ENCODE measurements at places on chromosomes 12 and 14. TPM values are rescaled to one million over a fixed set of nuclear protein-coding genes. Genes with fewer than 3 reads are reported as not detected.

GRCh38 chr12:65960820-65961189 is 136.5 kb downstream of the HMGA2 start:
- H3K4me3 ChIP-seq: no peak overlapping the region
- H3K36me3 ChIP-seq: no peaks in the 10 kb centered on the region
- DNase-seq: no peak
- H3K4me1 ChIP-seq: no peaks in the 10 kb centered on the region
- no peaks in the 10 kb centered on the region for H3K27me3 ChIP-seq

DNA sequence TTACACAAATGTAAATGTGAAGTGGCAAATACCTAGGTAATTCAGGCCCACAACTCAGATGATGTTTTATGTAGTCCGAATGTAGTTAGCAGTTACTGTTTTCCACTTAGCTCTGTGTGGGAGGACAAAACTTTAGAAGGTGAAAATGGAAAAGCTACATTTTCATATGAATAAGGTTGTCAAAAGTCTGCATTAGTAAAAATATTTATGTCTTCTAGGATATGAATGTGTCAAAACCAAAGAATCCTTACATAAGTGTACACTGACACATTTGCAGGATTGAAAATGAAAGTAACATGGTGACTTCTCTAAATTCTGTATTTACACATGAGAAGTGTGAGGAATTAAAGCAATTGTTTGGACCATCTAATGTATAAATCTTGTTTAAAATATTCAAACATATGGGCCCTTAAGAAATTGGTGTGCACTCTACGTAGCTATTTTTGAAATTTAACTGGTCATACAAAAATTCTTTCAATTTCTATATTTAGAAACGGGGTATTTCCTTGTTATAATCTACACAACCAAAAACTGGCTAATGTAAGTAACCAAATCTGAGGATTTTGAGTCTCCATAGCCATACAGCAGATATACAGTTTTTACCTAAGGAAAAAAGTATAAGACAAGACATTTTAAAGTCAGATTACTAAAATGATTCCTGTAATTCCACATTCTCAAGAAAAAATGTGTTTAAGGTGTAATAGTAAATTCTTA is 5.4 kb downstream of the CDKN1B start:
- H3K27ac ChIP-seq: peak overlapping the region; percentile 100
- no peak for DNase-seq
- peaks cover 40% of the 10 kb centered on the region for H3K4me1 ChIP-seq

Gene PIK3C2G
- total RNA-seq: 0.06 TPM

Gene PLEKHD1
- total RNA-seq: not detected

- H3K36me3 ChIP-seq: no peaks in the 10 kb centered on the region
- no peaks in the 10 kb centered on the region for H3K4me1 ChIP-seq
- DNase-seq: no peak
- H3K4me3 ChIP-seq: no peak overlapping the region
- no peaks in the 10 kb centered on the region for H3K27me3 ChIP-seq
- H3K27ac ChIP-seq: no peak overlapping the region
Observed at GRCh38 chr12:33706927-33707326, 267.3 kb upstream of the SYT10 start.

DNA sequence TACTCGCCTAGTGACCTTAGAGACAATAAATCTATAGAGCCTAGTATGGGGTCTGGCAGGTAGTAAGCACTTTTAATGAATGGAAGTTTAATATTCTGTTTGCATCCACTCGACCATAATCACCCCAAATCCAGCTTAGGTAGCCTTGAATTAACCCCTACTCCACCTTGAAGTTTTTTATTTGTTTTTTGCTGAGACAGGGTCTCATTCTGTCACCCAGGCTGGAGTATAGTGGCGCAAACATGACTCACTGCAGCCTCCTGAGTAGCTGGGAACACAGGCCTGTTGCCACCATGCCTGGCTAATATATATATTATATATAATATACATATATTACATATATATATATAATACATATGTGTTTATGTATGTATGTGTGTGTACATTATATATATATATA is 38.8 kb downstream of the MDM2 start:
- H3K4me1 ChIP-seq: no peaks in the 10 kb centered on the region
- H3K27ac ChIP-seq: no peak overlapping the region
- no peak for DNase-seq
- no peaks in the 10 kb centered on the region for H3K27me3 ChIP-seq

Gene HPD
- total RNA-seq: 1.7 TPM

DNA sequence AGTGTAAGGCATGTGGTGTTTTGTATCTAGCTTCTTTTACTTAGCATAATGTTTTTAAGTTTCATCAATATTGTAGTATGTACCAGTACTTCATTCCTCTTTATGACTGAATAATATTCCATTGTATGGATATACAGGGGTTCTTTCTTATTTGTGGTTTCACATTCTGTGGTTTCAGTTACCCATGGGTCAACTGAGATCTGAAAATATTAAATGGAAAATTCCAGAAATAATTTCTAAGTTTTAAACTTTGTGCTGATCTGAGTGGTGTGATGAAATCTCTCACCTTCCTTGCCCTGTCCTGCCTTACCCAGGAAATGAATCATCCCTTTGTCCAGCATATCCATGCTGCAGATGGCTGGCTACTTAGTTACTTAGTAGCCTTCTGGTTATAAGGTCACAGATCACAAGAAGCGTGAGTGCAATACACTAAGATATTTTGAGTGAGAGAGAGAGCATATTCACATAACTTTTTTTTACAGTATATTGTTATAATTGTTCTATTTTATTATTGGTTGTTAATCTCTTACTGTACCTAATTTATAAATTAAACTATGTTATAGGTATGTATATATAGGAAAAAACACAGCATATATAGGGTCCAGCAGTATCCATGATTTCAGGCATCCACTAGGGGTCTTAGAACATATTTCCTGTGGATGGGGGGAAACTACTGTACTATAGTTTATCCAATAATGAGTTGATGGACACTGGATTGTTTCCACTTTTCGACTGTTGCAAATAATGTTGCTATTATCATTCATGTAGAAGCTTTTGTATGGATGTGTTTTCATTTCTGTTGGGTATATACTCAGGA is 59.6 kb upstream of the LRTM2 start:
- no peak overlapping the region for H3K27ac ChIP-seq
- no peaks in the 10 kb centered on the region for H3K27me3 ChIP-seq
- H3K4me1 ChIP-seq: peaks cover 37% of the 10 kb centered on the region
- DNase-seq: no peak
- no peak overlapping the region for H3K4me3 ChIP-seq

Gene RFX4
- total RNA-seq: not detected

GRCh38 chr12:45872446-45872845 is 117.9 kb downstream of the SCAF11 start:
- H3K36me3 ChIP-seq: peaks cover 52% of the 10 kb centered on the region
- DNase-seq: no peak
- H3K27me3 ChIP-seq: no peaks in the 10 kb centered on the region
- no peak overlapping the region for H3K27ac ChIP-seq

- no peaks in the 10 kb centered on the region for H3K27me3 ChIP-seq
- no peaks in the 10 kb centered on the region for H3K4me1 ChIP-seq
- DNase-seq: no peak
- H3K27ac ChIP-seq: no peak overlapping the region
- H3K36me3 ChIP-seq: no peaks in the 10 kb centered on the region
- no peak overlapping the region for H3K4me3 ChIP-seq
Observed at GRCh38 chr12:82625523-82625922, 61.2 kb upstream of the TMTC2 start.

DNA sequence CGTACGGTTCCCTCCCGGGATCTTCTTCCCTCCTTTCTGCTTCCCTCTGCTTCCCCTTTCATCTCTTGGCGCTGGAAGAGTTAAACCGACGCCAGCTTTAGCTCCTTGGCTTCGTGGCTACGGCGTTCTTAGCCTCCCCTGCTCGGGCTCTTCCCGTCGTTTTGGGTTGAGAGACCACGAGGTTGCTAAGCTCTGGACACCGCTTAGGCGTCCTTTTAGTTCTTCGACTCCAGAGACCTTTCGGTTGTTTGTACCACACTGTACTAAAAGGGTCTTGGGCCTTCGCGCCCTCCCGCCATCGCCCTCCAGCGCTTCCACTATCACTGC is 545 bp downstream of the CPSF2 start:
- no peaks in the 10 kb centered on the region for H3K36me3 ChIP-seq
- peak overlapping the region; percentile 96 for H3K27ac ChIP-seq
- DNase-seq: no peak

DNA sequence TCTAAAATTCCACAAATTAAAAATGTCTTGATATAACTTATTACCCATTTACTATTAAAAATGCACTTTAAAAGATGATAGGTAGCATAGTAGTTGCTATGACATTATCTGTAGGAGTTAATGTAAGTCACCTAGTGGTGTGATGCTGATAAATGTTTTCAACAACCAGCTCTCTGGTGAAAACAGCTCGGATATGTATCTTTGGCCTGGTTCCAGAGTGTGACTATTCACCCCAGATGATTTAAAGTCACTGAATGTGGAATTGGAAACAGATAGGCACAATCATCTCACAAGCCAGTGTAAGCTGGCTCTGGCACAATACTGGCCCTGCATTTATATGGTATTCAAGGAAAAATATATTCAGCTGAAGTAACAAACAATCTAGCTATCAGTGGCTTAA is 9.2 kb upstream of the CCDC196 start:
- H3K4me3 ChIP-seq: no peak overlapping the region
- H3K27me3 ChIP-seq: no peaks in the 10 kb centered on the region
- no peak for DNase-seq
- H3K4me1 ChIP-seq: no peaks in the 10 kb centered on the region
- no peak overlapping the region for H3K27ac ChIP-seq
- no peaks in the 10 kb centered on the region for H3K36me3 ChIP-seq

Gene NTS
- 0.40 TPM for total RNA-seq

DNA sequence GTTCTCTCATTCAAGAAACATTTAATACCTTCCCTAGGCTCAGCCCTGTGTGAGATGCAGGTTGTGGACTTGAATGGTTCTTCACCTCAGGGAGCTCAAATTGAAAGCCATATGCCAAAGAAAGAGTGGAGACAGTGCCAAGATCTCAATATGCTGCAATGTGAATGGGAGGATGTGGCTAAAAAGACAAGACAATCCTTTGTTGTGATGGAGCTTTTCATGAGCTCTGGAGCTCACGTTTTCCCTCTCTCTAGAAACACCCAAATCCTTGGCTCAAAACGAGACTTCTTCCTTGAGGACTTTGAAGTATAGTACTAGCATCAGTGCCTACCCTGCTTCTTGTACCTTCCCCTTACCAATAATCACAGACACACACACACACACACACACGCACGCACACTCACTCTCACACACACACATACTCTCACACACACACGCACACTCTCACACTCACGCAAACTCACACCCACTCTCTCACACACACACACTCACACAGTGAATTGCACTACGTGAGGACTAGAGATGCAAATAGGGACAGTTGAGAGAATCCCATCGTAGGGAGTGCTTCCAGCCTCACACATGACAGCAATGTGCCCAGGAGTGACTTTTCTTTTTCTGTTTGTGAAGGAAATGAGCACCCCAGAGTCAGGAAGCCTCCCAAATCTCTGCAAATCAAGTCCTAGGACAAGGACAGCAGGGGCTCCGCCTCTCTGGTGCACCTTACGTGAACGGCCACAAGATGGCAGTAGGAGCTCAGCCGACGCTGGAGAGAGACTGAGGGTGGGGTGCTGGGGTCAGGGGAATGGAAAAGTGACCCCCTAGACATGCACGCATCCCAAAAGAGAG is 231.4 kb downstream of the PCNX1 start:
- peaks cover 6% of the 10 kb centered on the region for H3K4me1 ChIP-seq
- H3K4me3 ChIP-seq: no peak overlapping the region
- H3K27me3 ChIP-seq: no peaks in the 10 kb centered on the region
- no peak overlapping the region for H3K27ac ChIP-seq

DNA sequence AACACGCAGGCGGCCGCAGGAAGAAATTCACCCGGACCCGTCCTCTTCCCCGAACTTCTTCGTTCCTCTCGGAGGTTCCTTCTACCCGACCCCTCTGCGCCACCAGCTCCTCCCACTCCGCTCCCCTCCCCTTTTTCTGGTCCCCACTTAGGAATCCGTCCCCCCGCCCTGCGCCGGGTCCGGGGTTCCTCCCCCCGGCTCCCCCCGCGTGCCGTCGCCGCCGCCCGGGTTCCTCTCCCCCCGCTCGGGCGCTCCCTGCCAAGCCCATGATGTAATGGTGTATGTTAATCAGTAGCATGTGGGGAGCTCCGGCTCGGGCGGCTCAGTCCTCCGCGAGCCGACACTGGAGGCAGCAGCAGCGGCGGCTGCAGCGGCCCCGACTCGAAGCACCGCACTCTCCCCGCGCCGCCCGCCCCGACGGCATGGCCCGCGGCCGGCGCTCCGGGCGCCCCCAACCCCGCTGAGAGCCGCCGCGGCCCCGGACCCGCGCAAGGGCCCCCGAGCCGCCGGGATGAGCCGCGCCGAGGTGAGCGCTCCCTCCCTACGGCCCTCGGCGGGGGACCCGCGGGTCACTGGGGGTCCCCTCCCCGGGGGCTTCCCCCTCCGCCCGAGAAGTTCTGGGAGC is 1.0 kb upstream of the SAMD4A start:
- peak overlapping the region; percentile 98 for H3K27ac ChIP-seq
- H3K36me3 ChIP-seq: no peaks in the 10 kb centered on the region
- peak overlapping the region; percentile 73 for H3K4me3 ChIP-seq
- H3K27me3 ChIP-seq: peaks cover 5% of the 10 kb centered on the region
- DNase-seq: peak; percentile 99

Gene CACNA1C
- 48.5 TPM for total RNA-seq

DNA sequence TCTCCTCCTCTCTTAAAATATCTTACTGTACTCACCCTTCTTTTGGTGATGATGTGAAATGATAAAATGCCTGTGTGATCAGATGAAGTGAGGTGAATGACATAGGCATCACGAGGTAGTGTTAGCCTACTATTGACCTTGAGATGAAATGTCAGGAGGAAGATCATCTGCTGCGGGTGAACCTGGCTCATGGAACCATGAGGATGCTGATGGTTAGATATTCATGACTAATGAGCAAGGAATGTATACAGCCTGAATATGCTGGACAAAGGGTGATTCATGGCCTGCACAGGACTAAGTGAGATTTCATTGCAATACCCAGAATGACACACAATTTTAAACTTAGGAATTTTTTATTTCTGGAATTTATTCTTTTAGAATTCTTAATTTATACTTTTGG is 89.6 kb downstream of the DAAM1 start:
- no peaks in the 10 kb centered on the region for H3K27me3 ChIP-seq
- peak overlapping the region; percentile 70 for H3K27ac ChIP-seq
- no peaks in the 10 kb centered on the region for H3K36me3 ChIP-seq
- H3K4me1 ChIP-seq: peaks cover 86% of the 10 kb centered on the region

Gene RPGRIP1
- total RNA-seq: not detected

Data from esophagus muscularis mucosa (tissue), 4 donors.